ENCODE measurements at places on chromosomes 11 and 22. TPM values are rescaled to one million over a fixed set of nuclear protein-coding genes. Genes with fewer than 3 reads are reported as not detected.

Gene CHRDL2
- total RNA-seq, result 7.1 TPM

Gene SLC17A6
- total RNA-seq, result not detected

Gene PLAAT4
- 6.2 TPM for total RNA-seq

Gene TYR
- not detected for total RNA-seq

Gene MRGPRE
- 0.89 TPM for total RNA-seq

Gene KCNK4
- total RNA-seq, result not detected

Gene TTC36
- 0.49 TPM for total RNA-seq

Gene TTC28
- total RNA-seq, result 26.7 TPM

Gene MS4A14
- 1.6 TPM for total RNA-seq

Gene HEPHL1
- total RNA-seq, result not detected

Gene CADM1
- 41.7 TPM for total RNA-seq

Gene IGSF9B
- 62.7 TPM for total RNA-seq

Gene BIRC3
- 3.4 TPM for total RNA-seq

Gene ME3
- 33.6 TPM for total RNA-seq

Gene UCP2
- total RNA-seq, result 17.8 TPM

Gene MMP12
- 0.30 TPM for total RNA-seq

Gene DDTL
- 2.9 TPM for total RNA-seq

Gene JAML
- total RNA-seq, result 2.3 TPM

Gene GRAMD1B
- 29.3 TPM for total RNA-seq

Gene NTM
- total RNA-seq, result 3.0 TPM

Gene GVQW3
- 1.8 TPM for total RNA-seq

Gene OR51B2
- not detected for total RNA-seq

Gene PRRG4
- total RNA-seq, result 0.28 TPM

Gene MIOX
- total RNA-seq, result not detected

Gene SLC6A5
- not detected for total RNA-seq
